ENCODE measurements at places on chromosomes 1 and 21. TPM values are rescaled to one million over a fixed set of nuclear protein-coding genes. Genes with fewer than 3 reads are reported as not detected.

Gene AIRE
- total RNA-seq: not detected

Gene AMY1A
- not detected for total RNA-seq

Gene C1QC
- not detected for total RNA-seq

Gene GBP2
- 60.1 TPM for total RNA-seq

Gene C1orf185
- not detected for total RNA-seq

Gene SLAMF6
- total RNA-seq: not detected

Gene C1orf87
- total RNA-seq: not detected

Gene SLC44A3
- total RNA-seq: 5.6 TPM

Gene KIAA0040
- total RNA-seq: 1.3 TPM

Gene PGLYRP4
- total RNA-seq: not detected

Gene H6PD
- 66.6 TPM for total RNA-seq

Gene RAD54L
- total RNA-seq: 2.6 TPM

Gene CYYR1
- total RNA-seq: under 0.01 TPM

Gene S100A9
- total RNA-seq: not detected

Gene S100A12
- total RNA-seq: not detected

Gene RORC
- total RNA-seq: 0.39 TPM

All from articular chondrocyte of knee joint (primary cell).